ENCODE measurements at places on chromosomes 5 and 9. TPM values are rescaled to one million over a fixed set of nuclear protein-coding genes. Genes with fewer than 3 reads are reported as not detected.

CCNJL gene
- 6.3 TPM for total RNA-seq

- DNase-seq: no peak
Observed at GRCh38 chr5:94776167-94776566, 157.7 kb downstream of the SLF1 start.

LIX1 gene
- not detected for total RNA-seq

DNA sequence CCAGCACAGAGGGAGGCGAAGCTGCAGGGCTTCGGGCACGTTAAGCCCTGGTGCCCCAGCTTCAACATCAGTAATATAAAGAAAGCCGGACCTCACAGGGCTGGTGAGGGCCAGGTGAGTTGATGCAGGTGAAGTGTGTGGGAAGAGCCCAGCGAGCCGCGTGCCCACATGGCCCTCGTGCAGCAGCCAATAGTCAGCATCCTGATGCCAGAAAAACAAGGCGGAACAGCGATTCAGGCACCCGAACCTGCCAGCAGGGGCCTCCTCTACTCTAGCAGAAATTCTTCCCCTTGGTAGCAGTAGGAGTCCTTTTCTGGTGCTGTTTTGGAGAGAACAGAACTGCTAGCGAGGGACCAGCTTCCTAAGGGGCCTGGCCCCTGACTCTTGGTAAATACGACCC, 7.8 kb downstream of the MED10 start:
- DNase-seq: no peak

DNA sequence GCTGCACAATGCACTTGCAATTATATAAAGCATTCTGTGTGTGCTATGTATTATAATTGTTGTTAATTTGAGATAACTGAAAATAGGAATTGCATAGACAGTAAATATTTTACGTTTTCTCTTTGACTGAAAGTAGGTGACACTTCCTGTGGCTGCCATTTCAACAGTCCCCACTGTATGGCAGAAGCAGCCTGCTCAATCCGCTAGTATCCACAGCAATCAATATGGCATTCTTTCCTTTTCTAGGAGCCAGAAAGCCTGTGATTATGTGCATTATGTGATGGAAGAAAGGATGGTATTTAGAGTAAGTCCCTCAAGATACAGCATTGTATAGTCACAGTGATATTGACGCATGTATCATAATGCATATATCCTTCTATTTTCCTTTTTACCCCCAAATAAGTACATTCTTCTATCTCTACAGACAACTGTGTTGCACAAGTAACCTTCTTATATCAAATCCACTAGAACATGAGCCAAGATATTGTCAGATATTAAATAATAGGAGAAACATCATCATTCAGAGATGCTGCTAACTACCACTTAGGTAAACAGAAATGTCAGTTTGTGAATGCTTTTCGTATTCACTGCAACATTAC, 59.7 kb downstream of the CARTPT start:
- DNase-seq: peak; percentile 66

GRCh38 chr5:35131723-35132122, 84.0 kb upstream of the AGXT2 start:
- DNase-seq: no peak

UBAP2 gene
- 12.4 TPM for total RNA-seq

DNA sequence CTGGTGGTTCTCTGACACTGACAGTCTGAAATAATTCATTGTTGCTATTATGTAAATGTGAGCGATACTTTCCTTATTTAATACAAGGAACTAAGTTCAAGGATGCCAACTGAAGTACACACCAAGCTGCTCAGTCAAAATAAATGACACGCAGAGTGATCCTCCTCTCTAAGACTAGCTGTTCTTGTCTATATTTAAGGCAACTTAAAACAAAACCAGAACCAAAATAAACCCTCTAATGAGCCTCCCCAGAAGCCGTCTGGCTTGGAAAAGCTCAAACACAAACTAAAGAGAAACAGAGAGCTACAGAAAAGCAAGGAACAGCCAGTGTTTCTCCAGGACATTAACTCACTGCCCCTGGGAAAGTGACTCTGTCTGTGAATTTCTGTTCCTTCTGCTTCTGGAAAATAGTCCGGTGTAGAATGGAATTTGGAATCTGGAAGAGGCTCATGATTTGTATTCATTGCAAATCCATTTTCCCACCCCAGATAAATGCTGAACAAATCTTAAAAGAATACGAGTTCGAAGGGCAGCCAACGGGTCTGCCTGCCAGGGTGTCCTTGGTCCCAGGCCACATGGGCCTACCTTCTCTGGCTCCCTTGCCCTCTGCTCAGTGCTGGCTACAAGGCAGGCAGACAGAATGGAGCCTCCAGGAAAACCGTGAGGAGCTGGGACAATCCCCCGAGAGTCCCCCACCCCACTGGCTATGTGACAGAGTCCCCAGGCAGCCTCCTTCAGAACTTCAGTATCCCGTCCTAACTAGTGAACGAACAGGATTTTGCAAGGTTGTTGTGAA, 14.8 kb downstream of the GGTA1 start:
- DNase-seq: no peak

DNA sequence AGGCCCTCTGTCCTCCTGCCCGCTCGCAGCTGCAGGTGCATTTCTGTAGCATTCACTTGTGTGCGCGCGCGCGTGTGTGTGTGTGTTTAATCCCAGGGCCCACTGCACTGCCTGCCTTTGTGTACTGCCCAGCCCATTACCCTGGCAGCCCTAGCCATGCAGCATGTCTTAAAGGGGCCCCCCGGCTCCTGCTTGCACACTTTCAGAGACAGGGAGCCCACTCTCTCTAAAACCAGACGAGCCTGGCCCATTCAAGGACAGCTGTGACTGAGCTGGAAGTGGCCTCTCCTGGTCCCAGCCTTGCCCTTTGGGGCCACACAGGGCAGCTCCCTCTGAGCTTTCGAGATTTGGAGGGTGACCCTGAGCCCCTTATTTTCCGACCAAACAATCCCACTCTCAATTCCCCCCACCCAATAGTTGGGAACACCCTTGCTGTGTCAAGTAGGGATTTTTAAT, 98.9 kb downstream of the DAB2IP start:
- DNase-seq: no peak

DNA sequence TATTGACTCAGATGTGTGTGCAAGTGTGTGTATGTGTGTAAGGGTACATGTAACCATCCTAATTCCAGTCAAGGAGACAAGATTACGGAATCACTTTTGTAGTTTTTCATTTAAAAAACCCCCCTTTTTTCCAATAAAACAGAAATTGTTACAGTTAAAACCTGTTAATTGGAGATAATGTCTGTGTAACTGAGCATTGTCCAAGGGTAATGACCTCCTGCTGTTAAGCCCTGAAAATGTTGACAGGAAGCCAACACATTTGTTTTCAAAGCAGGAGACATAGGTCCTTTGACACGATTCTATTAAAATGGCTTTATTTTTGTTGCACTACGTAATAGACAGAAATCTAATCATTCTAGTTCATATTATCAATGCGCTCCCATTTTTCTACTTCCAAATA, 457.3 kb upstream of the ARRDC3 start:
- no peak for DNase-seq

TGFBI gene
- total RNA-seq: 3.8 TPM

GRCh38 chr5:54671681-54672080, 154.1 kb downstream of the SNX18 start:
- no peak for DNase-seq

- no peak for DNase-seq
Observed at GRCh38 chr9:31848505-31849285, 535.7 kb upstream of the ACO1 start.

DNA sequence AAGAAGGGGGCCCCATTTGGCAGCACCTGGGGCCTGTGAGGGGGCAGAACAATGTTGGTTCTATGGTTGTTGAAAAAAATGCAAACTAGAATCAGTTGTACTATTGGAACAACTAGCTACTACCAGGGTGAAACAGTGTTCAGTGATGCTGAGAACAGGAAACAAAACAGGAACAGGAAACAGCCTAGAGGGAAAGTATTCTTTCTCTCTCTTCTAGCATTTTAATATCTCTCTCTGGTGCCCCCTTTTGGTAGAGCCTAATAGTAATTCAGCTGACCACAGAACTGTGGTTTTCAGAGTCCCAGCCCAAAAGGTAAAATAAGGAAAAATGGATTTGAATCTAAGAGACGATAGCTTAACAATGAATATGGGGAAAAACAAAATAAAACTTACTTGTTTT, 138.0 kb upstream of the KCNN2 start:
- peak; percentile 69 for DNase-seq

EFCAB9 gene
- not detected for total RNA-seq

All from lung microvascular endothelial cell (primary cell).